ENCODE measurements at places on chromosomes 6 and 20. TPM values are rescaled to one million over a fixed set of nuclear protein-coding genes. Genes with fewer than 3 reads are reported as not detected.

SAPCD1 gene
- not detected for polyA plus RNA-seq

- no peak overlapping the region for H3K27ac ChIP-seq
- no peaks in the 10 kb centered on the region for H3K4me1 ChIP-seq
- peak; percentile 5 for DNase-seq
- no peaks in the 10 kb centered on the region for H3K27me3 ChIP-seq
- H3K36me3 ChIP-seq, result no peaks in the 10 kb centered on the region
Observed at GRCh38 chr6:137589067-137589848, 95.1 kb upstream of the OLIG3 start.

DNA sequence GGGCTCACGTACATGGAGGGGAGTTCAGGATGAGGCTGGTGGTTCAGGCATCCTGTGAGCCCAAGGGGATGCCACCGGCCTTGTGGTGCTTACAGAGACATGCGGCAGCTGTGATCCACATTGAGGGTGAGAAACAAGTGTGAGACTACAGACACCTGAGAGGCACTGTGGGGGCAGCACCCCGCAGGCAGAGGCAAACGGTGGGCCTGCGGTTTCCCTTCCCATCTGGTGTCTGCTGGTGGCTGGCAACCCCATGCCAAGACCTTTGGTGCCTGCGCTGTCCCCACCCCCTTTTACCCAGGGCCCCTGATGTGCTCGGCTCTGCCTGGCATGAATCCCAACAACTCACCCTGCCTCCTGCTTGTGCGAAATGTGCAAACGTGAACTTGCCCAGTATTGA is 42.0 kb downstream of the ERMARD start:
- no peak for DNase-seq
- peaks cover 17% of the 10 kb centered on the region for H3K4me1 ChIP-seq
- no peak overlapping the region for H3K27ac ChIP-seq
- peaks cover 24% of the 10 kb centered on the region for H3K27me3 ChIP-seq

DNA sequence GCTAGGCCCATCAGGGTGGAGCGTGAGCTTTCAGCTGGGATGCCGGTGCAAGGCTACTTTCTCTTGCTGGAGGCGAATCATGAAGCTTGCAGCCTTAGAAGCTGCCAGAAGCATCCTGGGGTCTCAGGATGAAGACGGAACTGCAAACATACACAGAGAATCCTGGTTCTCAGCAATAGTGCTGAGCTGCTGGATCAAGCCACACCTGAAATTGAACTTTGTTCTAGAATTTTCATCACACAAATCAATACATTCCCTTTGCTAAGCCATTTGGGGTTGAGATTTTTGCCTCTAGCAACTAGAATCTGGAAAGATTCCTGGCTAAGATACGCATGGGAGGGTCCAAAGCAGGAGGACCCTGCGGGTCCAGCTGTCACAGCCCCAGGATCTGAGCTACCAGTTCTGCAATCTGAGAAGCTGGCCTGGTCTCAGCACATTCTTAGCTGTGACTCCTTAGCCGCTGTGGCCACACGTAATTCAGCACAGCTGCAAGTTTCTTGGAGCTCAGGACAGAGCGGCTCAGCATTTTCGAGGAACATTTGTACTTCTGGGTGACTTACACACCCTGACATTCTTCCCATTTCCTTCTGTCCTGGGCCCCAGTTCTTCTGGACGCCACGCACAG is 6.6 kb upstream of the ARFGAP1 start:
- no peak for DNase-seq
- H3K27me3 ChIP-seq, result no peaks in the 10 kb centered on the region
- no peak overlapping the region for H3K27ac ChIP-seq
- H3K4me1 ChIP-seq, result no peaks in the 10 kb centered on the region
- H3K4me3 ChIP-seq, result no peak overlapping the region

GRCh38 chr6:130882370-130882769 is 55.2 kb downstream of the SMLR1 start:
- DNase-seq, result no peak
- H3K27ac ChIP-seq, result no peak overlapping the region
- H3K4me3 ChIP-seq, result no peak overlapping the region
- no peaks in the 10 kb centered on the region for H3K4me1 ChIP-seq

DNA sequence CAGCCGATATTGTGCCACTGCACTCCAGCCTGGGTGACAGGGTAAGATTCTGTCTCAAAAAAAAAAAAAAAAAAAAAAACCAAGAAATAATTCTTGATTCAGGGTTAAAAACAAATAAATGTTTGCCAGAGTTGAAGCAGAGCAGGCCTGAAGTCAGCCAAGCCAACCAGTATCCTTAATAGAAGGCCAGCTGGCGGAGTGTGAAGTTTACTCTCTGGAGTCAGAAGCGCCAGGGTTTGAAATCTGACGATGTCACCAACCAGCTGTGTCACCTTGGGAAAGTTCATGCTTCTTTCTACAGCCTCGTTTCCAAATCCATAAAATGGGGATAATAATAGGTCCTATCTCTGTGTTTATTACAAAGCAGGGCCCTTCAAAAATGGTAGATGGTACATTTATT is 73.0 kb upstream of the ENPP5 start:
- no peak overlapping the region for H3K4me3 ChIP-seq
- H3K27ac ChIP-seq, result no peak overlapping the region
- no peak for DNase-seq
- no peaks in the 10 kb centered on the region for H3K36me3 ChIP-seq
- no peaks in the 10 kb centered on the region for H3K4me1 ChIP-seq

GRCh38 chr20:61925555-61926252 is 140.0 kb downstream of the TAF4 start:
- no peak for DNase-seq
- no peak overlapping the region for H3K27ac ChIP-seq
- no peaks in the 10 kb centered on the region for H3K27me3 ChIP-seq
- H3K4me3 ChIP-seq, result no peak overlapping the region

DNA sequence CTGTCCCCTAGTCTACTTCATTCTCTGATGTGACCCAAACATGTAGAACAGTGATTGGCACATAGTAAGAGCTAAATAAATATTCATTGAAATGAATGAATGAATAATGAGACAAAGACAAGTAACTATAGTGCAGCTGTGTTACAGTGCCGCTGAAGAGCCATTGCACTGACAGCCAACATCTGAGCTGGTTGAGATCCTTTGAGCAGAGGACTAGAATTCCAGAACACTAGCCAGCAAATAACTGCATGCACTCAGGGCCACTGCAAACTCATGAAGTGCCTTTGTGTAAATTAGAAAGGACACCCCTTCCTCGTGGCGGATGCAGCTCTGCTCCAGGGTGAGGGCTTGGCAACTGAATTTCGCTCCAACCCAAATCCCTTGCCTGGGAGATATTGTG is 230.3 kb upstream of the CDYL start:
- no peaks in the 10 kb centered on the region for H3K27me3 ChIP-seq
- no peak overlapping the region for H3K4me3 ChIP-seq
- DNase-seq, result no peak
- no peaks in the 10 kb centered on the region for H3K4me1 ChIP-seq
